NCI-H460 (cell line): ENCODE measurements at places on chromosomes 6 and 20.

- no peak for DNase-seq
Observed at GRCh38 chr6:150766201-150766997, 99.1 kb upstream of the MTHFD1L start.

GRCh38 chr20:23024701-23025100 lies 10.4 kb upstream of the SSTR4 start:
- DNase-seq: no peak

DNA sequence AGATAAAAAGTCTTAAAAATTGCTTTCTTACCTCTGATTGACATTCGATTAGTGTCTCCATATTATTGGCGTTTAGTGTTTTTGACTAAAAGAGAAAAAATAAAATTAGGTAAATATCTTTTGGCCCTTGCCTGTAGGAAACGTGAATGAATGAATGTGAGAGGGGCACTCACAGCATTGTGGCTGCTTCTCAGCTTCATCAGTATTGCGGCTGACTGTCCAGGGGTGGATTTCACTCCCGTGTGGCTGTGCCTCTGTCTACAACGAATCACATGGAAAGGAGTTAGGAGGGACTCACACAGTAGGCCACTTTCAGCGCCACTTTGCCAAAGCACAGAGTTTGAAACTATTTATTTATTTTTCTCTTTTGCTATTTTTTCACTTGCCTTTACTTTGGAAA lies 844 bp downstream of the TAGAP start:
- DNase-seq: no peak

- no peak for DNase-seq
Observed at GRCh38 chr6:137724495-137725211, 142.4 kb upstream of the TNFAIP3 start.

GRCh38 chr6:98579941-98580340 lies 254.4 kb upstream of the POU3F2 start:
- no peak for DNase-seq

DNA sequence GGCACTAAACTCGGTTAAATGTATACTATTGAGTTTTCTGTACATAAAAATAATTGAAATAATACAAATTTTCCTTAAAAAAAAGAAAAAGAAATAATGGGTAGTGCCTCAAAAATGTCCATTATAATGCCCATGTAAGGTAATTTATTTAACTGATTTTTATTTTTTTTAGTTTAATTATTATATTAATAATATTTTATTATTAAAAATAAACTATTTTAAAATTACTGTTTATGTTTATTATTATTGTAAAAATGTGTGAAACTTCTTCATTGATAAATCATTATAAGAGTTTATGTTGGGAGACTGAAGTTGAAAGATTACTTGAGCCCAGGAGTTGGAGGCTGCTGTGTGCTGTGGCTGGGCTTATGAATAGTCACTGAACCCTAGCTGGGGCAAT lies 925.5 kb upstream of the EPHA7 start:
- no peak for DNase-seq

- DNase-seq: no peak
Observed at GRCh38 chr20:58647796-58648501, 3.1 kb upstream of the STX16 start.

DNA sequence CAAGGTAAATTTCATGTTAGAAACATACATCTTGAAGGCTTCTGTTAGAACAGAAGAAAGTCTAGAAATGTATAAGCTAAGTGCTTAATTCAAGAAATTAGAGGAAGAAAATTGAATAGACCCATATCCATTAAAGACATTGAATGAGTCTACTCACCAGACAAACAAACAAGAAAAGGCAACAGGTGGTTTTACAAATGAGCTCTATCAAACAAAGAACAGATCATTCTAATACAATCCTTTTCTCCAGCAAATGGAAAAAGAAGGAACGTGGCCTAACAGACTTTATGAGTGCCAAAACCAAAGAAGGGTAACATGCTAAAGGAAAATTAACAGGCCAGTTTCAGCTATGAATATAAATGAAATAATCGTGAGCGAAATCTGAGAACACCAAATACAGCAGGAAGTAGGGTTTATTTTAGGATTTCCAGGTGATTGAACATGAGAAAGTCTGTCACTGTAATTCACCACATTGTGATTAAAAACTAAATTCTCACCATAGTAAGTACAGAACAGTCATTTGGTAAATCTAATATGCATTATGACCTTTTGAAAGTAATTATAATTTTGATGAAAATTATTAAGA lies 22.6 kb downstream of the MTHFD1L start:
- no peak for DNase-seq

DNA sequence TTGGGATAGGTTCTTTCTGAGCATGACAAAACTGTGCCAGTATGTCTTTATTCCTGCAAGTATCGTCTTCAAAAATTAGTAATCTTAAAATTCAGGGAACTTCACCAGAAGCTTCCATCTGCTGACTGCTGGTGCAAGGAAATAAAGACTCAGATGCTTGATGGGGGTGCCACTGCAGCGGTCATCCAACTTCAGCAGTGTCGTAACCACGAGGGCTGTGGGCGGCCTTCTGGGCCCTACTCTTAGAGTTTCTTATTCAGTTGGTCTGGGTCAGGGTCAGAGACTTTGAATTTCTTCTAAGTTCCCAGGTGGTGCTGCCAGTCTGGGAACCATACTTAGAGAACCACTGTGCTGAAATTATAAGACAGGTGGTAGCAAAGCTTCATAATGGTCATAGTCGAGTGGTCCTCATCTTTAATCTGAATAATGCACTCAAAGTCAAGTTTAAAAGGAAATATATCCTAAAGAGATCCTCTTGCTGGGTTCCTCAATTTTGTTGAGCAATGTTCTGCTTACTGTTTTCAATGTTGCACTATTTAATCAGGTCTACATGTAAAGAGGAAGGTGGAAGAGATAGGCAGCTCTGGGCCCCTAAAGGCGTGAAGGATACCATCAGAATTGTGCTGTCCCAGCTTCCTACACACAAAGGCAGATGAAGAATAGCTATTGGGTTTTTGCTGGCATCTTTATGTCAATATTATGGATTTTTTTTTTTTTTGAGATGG lies 165.4 kb upstream of the GMDS start:
- DNase-seq: no peak

GRCh38 chr20:57683287-57683686 lies 26.5 kb downstream of the PMEPA1 start:
- DNase-seq: no peak
